Stimulated activated CD8-positive, alpha-beta memory T cell treated with anti-CD3 and anti-CD28 coated beads, Interleukin-4, amount 100 ng/mL, for 4 hours (primary cell): ENCODE measurements at places on chromosomes 11 and 22.

GRCh38 chr11:75537740-75538139 lies 12.0 kb upstream of the GDPD5 start:
- no peak for DNase-seq

GRCh38 chr11:73072935-73073481 lies 69.1 kb downstream of the FCHSD2 start:
- no peak for DNase-seq

DNA sequence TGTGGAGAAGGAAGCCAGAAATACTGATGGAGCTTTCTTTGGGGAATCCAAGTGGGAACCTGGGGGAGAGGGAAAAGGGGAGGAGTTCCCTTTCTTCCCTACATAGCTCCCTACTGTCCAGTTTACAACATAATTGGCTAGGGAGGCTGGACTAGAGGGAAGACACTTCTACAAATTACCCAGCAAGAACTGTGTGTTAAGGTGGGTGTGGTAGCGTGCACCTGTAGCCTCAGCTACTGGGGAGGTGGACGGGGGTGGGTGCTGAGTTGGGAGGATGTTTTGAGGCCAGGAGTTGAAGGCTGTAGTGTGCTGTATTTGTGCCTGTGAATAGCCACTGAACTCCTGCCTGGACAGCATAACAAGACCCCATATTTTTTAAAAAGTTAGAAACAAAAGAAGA lies 74.0 kb downstream of the NAV2 start:
- DNase-seq = no peak

GRCh38 chr22:23376256-23376655 lies 195.9 kb downstream of the BCR start:
- DNase-seq = no peak

DNA sequence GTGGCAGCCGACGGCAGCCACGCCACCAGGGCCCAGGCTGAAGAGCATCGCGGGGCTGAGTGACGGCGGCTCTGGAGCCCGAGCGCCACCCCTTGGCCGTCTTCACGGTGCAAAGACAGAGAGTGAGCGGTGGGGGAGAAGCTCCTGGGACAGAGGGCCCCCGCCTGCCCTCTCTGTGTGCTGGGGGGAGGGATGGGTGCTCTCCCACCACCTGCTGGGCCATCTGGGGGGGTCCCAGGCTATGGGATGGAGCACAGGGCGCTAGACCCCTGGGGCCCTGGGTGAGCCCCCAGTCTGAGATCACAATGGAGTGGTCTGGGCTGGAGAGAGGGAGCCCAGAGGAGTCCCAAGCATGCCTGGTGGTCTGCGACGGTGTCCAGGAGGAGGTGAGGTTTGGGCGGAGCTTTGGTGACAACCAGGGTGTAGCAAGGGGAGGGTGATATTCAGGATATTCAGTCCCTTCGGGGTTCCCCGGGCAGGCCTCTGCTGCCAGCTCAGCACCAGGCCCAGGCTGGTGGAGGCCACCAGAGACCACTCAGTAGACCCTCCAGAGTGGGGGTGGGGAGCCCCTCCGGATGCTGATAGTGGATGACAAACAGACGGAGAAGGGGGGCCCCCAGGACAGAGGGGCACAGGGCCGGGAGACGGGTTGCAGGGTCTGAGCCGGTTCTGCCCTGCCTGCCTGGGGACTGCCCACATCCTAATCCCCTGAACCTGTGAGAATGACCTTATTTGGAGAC lies 78.1 kb upstream of the PRR5 start:
- no peak for DNase-seq

GRCh38 chr11:69636512-69637197 lies 4.3 kb upstream of the CCND1 start:
- DNase-seq = no peak

- DNase-seq = no peak
Observed at GRCh38 chr11:10308201-10308954, 3.5 kb downstream of the ADM start.

- DNase-seq = no peak
Observed at GRCh38 chr22:35543702-35544101, 3.1 kb downstream of the RASD2 start.

GRCh38 chr11:69120096-69120875 lies 35.4 kb upstream of the SMIM38 start:
- no peak for DNase-seq

GRCh38 chr11:132453406-132453805 lies 1078.9 kb downstream of the OPCML start:
- no peak for DNase-seq

GRCh38 chr11:67281552-67282150 lies 7.5 kb upstream of the ANKRD13D start:
- DNase-seq = no peak

GRCh38 chr11:86234831-86235461 lies 9.6 kb upstream of the EED start:
- DNase-seq = no peak

DNA sequence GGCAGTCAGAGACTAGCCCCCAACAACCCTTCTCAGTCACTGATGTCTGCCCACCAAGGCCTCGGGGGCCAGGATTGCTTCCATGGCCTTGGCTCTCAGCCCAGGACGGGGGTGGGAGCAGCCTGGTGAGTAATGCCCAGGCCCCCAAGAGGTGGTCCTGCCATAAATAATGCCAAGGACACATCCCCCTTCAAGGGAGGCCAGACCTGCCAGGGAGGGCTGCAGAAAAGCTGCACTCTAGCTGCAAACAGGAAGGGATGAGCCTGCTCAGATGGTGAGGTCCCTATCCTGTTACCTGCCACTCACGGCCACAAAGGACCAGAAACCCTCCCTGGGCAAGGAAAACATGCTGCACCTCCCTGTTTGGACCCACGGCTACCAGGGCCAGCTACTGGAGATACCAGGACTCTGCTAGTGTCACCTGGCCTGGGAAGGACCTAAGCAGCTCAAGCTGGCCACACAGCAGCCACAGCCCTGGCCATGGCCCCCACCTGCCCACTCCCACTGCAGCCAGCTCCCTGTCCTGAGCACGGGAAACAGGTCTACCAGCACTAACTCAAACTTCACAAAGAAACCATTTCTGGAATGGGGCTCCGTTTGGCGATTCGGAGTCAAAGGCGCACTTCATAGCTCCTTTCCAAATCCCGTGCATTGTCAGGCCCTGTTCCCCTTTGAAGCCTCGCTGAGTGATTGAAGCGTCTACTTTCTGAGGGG lies 12.1 kb downstream of the GNB1L start:
- DNase-seq = no peak

GRCh38 chr11:63961608-63962412 lies 12.6 kb upstream of the COX8A start:
- DNase-seq = no peak

DNA sequence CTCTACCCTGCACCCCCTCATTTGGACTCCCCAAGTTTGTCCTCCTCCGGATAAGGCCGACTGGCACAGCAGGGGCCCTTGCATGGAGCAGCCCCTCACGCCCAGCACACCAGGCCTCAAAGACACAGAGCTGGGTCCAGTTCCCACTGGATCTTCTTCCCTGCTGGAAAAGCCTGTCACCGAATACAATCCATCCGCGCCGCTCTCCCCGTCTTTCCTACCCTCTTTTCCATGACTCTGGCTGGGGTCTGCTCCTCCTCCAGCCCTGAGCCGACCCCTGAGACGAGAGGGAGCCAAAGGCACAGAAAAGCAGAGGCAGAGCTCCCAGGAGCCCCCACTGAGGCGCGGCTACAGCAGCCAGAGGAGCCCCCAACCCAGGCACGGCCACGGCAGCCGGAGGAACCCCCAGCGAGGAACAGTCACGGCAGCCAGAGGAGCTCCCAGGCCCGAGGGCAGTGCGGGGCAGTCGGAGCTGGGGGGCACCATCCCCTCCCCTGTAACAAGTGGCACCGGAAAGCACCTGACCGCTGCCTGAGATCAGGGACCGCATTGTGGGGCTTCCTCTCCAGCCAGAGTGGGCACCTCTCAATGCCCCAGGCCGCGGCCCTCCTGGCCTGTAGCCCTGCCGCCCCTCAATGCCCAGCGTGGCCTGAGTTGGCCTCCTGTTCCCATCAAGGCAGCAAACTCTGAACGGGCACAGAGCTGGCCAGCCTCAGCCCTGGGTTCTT lies 12.0 kb downstream of the ALG12 start:
- no peak for DNase-seq

DNA sequence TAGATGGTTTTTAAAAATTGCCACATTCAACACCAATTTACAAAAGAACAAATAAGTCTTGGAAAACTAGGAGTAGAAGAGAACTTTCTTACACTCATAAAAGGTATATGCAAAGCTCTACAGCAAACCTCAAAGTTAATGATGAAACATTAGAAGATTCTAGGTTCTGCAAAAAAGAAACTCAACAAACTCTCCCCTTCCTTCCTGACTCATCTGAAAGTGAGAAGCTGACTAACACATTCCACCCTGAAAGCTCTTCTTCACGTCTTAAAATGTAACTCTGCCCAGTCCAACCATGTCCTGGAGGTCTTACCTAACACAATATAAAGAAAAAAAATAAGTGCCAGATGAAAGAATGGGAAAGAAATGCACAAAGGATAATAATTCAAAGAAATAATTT lies 218.9 kb upstream of the ISX start:
- DNase-seq = no peak

DNA sequence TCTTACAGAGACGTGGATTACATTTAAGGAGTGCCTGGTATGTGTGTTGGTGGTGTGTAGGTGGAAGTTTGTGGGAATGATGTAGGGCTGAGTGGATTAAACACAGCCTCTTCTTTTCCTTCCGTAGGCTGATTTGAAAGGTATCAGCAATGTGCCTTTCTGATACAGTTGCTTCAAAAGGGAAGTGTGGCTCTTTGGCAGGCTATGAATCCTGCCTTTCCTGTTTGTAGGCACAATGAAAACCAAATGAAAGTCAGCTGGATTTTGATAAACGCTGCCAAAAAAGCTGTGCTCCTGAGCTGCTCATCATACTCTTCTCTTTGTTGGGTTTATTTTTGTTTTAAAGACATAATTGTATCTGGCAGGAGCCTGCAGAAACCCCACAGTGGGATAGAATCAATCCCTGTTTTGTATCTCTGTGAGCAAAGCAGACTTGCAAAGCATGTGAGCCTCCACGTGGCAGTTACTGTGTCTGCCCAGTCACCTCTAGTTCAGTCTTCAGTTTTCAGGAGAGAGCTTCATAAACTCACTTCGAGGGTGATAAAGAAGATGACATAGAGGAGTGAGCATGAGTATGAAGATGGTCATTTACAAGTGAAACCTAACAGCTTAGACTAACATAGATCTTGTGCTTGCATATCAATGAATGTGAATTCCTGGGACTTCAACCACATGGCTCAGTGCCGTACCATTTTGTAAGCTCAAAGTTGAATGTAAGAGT lies 655.7 kb upstream of the KIRREL3 start:
- DNase-seq = no peak

DNA sequence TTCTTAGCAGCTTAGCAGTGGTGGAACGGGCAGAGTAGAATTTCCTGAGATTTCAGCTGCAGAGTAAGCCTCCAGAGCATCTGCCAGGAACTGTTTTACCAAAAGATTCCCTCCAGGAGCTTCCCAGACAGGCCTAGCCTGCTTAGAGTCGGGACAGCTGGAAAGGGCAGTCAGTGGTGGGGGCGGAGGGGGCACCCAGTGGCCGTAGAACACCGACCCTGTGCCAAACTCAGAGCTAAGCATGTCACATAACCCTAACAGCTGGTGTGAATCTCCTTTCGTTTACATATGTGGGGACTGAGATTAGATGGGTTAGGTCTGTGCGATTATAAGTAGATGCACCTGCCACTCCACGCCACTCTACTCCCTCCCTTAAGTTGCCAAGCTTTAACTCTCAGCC lies 80.0 kb upstream of the CRTAM start:
- no peak for DNase-seq

DNA sequence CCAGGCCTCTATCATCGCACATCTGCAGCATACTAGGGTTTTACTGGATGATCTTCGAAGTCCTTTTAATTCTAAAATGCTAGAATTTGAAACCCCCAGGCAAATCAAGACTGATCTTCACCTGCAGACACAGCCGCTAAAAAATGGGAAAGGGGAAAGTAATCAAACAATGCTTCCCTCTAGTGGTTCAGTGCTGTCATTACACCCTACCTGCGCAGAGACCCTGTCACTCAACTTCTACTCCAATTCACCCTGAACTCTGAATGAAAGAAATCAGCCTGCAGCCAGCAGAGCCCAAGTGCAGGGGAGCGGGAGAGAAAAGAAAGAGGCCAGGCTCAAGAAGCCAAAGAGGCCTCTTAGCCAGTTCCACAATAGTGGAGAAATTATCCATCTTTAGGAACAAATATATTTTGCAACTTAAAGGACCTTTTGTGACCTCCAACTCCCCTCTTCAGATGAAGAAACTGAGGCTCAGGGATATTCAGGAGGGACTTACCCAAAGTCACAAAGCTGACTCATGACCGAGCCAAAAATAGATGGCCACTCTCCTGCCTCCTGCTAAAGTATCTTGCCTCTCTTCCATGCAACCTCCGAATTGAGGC lies 33.0 kb downstream of the SERGEF start:
- no peak for DNase-seq

GRCh38 chr22:31540966-31541365 lies 44.6 kb downstream of the SFI1 start:
- no peak for DNase-seq

GRCh38 chr11:16169541-16169940 lies 186.8 kb downstream of the SOX6 start:
- DNase-seq = no peak

DNA sequence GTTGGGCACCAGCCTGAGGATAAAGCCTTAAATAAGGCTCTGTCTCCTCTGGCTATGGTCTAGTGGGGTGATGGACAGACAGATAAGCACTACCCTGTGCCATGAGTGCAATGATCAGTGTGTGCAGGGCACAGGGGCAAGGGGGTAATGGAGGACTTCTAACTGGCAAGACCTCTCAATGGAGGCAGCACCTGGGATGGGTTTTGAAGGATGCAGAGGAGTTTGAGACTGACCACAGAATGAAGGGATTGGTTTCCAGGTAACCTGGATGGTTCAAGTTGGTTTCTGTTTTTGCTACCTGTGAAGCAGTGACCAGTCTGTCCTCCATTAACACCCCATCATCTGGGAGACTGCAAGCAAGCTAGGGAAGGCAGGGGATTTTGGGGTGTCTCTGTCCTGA lies 27.8 kb upstream of the PICK1 start:
- DNase-seq = no peak

- DNase-seq = no peak
Observed at GRCh38 chr11:55966391-55966790, 3.4 kb downstream of the OR10AG1 start.

GRCh38 chr22:49756676-49757075 lies 71.0 kb downstream of the BRD1 start:
- DNase-seq = no peak

DNA sequence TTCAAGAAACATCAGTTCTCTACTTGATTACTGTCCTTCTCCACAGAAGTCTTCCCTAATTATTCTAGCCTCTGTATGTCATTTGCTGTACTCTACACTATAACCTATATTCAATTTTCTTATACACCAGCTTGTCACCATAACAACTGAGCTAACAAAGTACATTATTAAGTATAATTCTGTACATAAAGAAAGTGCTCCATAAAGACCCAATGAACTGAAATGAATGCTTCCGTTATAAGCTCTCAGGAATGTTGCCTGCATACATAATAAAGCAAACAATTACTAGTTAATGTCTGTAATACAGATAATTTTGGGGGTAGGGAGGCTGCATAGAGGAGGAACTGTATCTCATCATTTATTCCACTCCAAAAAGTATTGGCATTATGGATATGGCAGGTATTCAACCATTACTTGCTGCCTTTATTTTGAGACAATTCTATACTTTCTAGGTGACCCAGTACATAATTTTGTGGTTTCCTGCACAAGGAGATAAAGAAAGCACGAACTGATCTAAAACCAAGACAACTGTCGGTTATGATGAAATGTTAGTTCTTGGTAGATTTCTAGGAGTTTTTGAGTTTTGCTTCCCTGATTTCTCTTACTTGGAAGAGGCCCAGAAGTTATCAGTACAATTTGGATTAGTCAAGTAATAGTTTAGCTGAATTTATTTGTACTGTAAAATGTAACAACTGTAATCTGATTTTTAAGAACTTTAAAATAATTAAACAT lies 202.5 kb downstream of the SBF2 start:
- DNase-seq = no peak
